ENCODE measurements at places on chromosomes 3 and 15.

GRCh38 chr3:160129459-160130061, 95.7 kb upstream of the C3orf80 start:
- no peak for DNase-seq

GRCh38 chr3:12139111-12139511, 19.6 kb downstream of the TIMP4 start:
- no peak for DNase-seq

DNA sequence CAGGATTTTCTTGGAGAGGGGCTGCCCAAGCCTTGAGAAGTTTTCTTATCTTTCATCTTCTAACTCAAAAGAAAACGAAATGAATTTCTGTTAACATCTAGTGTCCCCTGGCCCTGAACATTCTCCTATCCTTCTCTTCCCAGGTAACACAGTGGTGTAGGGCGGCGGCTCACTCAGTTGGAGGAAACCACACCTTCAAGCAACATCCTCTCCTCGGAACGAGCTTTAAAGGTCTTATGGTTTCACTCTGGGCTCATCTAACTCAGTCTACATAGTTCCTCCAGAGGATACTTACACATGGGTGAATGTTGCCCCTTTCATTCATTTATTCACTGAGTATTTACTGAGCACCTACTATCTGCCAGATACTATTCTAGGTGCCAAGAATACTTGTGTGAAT, 31.0 kb upstream of the KLHL6 start:
- peak; percentile 23 for DNase-seq

GRCh38 chr3:28171962-28172361, 69.5 kb upstream of the CMC1 start:
- DNase-seq: no peak

DNA sequence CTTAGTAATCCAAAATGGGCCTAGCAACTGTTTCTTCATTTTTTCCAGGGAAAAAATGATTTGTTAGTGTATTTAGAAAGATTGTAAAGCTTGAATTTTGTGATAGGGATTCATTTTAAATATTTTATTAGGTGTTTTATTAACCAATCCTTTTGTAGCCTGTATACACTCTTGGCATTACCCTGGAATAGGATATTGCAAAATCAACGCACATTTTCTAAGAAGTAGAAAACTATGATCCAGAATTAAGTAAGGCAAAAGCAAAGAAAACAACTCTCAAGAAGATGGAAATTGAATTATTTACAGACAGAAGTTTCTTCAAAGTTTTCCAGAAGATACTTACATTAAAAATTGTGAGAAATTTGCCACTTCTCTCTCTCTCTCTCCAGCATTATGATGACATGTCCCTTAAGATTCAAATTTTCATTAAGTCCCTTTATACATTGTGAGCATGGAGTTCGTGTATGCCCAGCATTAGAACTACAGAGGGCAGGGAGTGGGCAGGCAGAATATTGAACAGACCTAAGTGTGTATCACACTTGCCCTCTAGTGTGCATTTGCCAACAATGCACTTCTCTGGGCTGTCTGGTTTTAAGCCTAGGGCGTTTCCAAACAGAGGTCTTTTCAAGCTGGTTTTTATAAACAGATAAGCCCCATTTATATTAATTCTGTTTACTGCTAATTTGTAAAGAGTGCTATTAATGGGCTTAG, 28.5 kb upstream of the CMSS1 start:
- DNase-seq: no peak

- no peak for DNase-seq
Measured at GRCh38 chr3:55194376-55194775, 266.5 kb upstream of the LRTM1 start.

GRCh38 chr3:193731656-193732055, 138.6 kb downstream of the OPA1 start:
- no peak for DNase-seq

DNA sequence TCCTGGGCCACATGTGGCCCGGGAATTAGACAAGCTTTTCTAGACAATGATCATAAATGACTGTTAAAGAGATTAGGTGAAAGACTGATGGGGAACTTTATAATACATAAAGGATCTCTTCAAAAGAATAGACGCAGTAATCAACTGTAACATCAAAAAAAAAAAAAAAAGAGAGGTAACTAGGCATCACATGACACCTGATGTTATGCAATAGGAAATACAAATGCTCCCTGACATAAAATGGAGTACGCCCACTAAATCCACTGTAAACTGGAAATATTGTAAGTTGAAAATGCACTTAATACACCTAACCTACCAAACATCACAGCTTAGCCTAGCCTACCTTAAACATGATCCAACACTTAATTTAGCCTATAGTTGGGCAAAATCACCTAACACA, 27.2 kb downstream of the GSK3B start:
- DNase-seq: no peak

DNA sequence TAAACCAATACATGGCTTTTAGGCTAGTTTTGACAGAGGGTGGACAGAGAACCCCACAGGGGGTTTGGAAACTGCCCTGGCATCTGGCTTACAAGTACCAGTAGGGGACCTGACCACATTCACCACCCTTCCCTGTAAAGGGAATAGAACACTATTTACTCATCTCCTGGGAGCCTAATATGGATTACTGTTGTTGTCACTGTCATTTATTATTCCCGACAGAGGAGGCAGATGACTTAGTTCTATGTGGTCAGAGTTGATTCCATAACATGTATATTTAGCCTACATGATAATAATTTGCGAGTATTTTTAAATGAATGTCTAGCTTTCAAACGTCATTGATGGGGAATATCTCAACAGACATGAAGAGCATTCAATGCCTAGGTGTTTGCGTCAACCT, 15.9 kb downstream of the ZBTB38 start:
- DNase-seq: no peak

GRCh38 chr15:73024168-73024567, 28.1 kb upstream of the NEO1 start:
- DNase-seq: no peak

DNA sequence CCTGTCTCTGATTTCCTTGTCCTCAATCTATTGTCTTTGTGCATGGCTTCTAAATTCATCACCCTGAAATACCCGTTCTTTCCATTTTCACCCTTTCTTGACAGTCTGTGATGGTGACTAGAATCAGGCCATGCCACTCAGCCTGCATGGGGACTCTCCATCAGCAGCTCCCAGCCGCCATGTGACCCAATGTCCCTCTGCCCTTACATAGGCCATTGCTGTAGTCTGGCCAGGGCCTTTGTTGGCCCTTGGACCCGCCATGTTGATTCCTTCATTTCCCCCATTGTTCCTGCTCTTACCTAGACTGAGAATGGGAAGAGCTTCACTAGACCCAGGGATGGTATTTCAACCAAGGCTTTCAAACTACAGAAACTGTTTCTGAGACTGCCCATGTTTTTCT, 45.8 kb downstream of the SPSB4 start:
- no peak for DNase-seq

DNA sequence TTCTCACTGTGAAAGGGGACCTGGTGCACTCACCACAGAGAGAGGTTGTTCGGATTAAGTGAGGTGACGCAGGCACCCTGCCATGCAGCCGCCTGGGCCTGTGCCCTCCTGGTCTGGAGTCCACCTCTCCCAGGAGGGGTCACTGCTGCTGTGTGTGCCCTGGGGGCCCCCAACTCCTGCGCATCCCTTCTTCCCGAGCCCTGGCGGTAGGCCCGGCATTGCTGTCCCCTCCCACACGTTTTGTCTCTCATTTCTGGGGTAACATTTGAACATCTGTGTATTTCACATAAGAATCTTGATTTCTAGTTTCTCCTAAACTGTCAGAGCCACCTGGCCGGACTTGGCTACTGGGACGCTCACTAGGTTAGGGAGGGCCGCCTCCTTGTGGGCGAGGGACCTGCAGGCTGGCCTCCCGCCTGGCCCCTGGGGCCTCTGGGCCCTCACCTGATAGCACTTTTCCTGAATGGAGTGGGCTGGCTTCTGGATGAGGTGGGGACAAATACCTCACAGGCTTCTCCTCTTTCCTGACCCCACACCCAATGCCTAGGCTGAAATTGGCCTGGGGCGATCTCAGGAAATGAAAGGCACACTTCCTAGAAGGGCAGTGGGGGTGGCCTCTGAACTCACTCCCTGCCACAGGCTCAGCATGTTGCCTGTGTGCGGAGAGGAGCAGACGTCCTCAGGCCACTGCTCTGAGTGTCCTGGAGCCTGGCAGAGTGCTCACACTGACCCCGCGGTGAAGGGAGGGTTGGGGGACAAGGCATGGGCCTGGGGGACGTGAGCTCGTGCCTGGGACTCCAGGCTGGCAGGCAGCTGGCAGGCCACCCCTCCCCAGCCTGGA, 104.2 kb upstream of the PRR23E start:
- no peak for DNase-seq

GRCh38 chr3:76352511-76353284, 567.3 kb upstream of the ZNF717 start:
- no peak for DNase-seq

DNA sequence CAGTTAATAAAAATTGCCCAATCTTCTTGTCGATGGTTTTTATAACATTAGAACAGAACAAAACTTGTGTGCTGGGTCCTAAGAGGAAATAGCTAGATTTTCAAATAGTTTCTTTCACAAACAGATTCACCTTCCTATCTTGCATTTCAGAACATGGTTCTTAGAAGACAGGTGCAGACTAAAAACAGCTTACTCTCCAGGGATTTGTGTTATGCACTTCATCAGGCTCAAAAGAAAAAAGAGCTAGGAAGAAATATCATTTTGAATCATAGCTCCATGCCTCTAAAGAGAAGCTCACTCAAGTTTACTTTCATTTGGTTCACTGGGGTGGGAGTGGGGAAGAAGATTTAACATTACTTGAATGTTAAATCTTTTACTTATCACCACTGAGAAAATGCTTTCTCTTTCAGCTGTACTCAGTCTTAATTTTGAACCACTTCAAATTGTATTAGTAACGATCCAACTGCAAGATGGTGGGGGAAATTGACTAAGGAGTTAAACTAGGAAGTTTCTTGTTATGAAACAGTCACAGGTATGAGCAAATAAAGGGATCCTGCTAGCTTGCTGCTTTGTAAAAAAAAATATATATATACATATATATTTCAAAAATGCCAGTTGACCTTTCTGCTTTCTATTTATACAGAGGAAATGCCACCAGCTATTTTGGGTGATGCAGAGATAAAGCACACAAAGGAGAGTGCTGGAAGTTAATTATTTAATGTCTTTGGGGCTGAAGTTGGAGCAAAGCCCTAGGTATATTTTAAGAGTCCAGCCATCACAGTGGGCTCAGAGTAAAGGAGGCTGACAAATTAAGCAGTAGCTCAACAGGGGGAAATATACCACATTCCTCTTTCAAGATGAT, 28.3 kb upstream of the NUDT16 start:
- DNase-seq: no peak

DNA sequence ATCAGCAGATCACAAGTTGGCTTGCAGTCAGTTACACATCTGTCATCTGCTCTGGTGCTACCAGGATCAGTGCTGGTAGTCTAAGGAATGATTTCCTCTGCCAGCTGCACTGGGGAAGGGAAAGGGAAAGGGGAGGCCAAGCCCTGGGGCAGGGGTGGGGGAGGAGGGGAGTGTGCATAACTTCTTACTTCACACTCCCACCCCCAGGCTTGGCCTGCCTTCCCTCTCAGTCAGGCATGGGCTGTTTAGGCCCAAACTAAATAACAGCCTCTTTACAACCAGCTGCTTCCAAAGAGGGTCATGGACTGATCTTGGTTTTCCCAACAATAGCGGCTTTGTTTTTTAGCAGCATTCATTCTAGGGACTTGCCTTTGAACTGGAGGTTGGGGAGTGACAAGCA, 86.1 kb upstream of the PSMD6 start:
- DNase-seq: no peak

GRCh38 chr15:91469632-91470567, 369.8 kb downstream of the SV2B start:
- peak; percentile 49 for DNase-seq

DNA sequence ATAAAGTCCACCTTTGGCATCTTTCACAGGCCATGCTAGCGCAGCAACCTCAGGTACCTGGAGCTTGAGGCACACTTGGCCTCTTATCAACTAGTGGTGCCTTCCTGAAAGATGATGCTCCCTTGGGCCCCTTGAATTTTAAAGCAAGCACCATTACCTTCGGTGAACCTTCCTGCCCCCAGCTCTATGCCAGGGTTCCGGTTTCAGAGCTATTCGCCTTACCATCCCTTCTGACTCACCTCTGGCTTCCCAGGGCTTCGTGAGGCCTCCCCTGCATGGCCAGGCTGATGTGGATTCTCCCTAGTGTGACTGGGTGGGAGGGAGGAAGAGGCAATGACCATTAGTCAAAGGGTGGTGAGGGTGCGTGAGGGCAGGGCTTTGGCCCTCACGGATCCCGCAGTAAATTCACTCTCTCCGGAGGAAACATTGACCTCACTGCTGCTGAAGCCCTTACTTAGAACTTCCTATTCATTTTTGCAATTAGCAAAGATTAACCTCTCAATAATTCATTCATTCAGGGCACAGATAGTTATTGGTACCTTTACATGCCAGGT, 16.3 kb downstream of the BHLHE40 start:
- no peak for DNase-seq

DNA sequence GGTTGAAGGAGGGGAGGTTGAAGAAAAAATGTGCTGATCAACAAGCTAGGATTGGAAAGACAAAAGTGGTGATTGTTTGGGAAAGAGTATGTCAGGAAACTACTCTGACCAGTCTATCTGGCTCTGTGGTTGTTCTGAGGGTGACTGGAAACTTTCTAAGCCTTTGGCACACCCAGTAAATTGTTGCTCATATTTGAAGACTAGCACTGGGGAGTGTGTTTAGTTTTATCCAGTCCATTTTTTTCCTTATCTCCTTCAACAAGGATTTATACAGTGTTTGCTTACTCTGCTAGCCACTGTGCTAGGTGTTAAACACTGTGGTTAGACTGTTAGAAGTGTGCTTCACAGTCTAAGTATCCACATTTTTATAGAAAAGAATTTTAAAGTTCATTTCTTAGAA, 28.8 kb downstream of the PPM1L start:
- DNase-seq: no peak

DNA sequence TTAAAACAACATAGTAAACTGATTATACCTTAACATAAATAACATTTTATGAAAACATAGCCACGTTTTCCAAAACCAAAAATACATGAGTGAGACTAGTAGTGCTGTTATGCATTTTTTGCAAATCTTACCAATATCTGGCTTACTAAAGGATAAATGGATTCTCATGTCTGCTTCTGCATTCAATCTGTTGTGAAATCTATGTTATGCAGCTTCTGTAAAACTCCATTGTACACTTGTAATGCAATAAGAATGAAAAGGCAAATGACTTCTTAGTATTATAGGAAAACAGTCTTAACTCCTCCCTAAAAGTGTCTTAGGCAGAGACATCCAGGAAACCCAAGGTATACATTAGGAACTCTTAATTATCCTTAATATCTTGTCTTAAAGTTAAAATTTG, 330.9 kb upstream of the THBS1 start:
- DNase-seq: no peak

- no peak for DNase-seq
Measured at GRCh38 chr3:119619094-119619493, 21.4 kb downstream of the PLA1A start.

DNA sequence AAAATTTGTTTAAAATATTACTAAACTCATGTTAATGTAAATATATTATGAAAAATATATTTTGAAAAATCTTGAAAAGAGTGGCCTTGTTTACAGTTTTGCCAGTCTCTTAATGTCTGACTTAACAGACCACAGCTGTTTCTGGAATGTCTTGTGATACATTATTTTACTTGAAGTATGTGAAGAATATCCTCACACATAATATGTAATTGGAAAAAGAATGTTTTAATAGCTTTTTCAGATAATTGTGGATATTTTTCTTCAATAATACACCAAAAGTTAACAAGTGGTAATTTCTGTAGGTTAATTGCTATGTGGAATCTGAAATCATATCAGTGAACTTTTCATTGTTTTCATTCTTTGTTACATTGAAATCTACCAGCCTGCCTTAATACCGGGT, 101.3 kb downstream of the UBE2E2 start:
- DNase-seq: no peak

All from activated T-cell treated with anti-CD3 and anti-CD28 coated beads, Interleukin-2, amount 50 U/mL, for 1 hour (primary cell).